PC-3 (cell line): ENCODE measurements at places on chromosomes 12 and 14. TPM values are rescaled to one million over a fixed set of nuclear protein-coding genes. Genes with fewer than 3 reads are reported as not detected.

The LMNTD1 gene
- total RNA-seq, result not detected in 2 replicates

The PTPN6 gene
- total RNA-seq, result 22.5 and 28.4 TPM in 2 replicates

The PPP1R36 gene
- 0.26 TPM in 1 of 2 replicates, not detected in the other for total RNA-seq

The TPPP2 gene
- total RNA-seq, result not detected in 2 replicates

The OLR1 gene
- total RNA-seq, result 0.80 TPM in 1 of 2 replicates, not detected in the other

The TMEM120B gene
- total RNA-seq, result 18.5 and 25.4 TPM in 2 replicates

The LMO3 gene
- total RNA-seq, result 2.3 TPM in 1 of 2 replicates, not detected in the other

The PLA2G1B gene
- total RNA-seq, result not detected in 2 replicates

The IL31 gene
- total RNA-seq, result not detected in 2 replicates

The RERG gene
- total RNA-seq, result not detected in 2 replicates

The PGF gene
- total RNA-seq, result 0.26 and 1.5 TPM in 2 replicates

The DTX1 gene
- not detected in 2 replicates for total RNA-seq

The KLRC1 gene
- total RNA-seq, result not detected in 2 replicates

The MNAT1 gene
- 88.6 and 95.7 TPM in 2 replicates for total RNA-seq
